Dermis lymphatic vessel endothelial cell (primary cell): ENCODE measurements at places on chromosomes 6 and 20. TPM values are rescaled to one million over a fixed set of nuclear protein-coding genes. Genes with fewer than 3 reads are reported as not detected.

The SLC22A23 gene
- total RNA-seq = 53.5 and 67.6 TPM in 2 replicates

The MYO6 gene
- total RNA-seq = 26.5 and 46.5 TPM in 2 replicates

The SPINT4 gene
- not detected in 2 replicates for total RNA-seq

The CNR1 gene
- under 0.01 TPM in 1 of 2 replicates, not detected in the other for total RNA-seq

The KHDC1L gene
- total RNA-seq = not detected in 2 replicates

The DIDO1 gene
- total RNA-seq = 28.1 and 31.2 TPM in 2 replicates

The RFX6 gene
- not detected in 2 replicates for total RNA-seq

The FYN gene
- 94.7 and 101 TPM in 2 replicates for total RNA-seq

The NCOA3 gene
- total RNA-seq = 35.8 and 41.6 TPM in 2 replicates

The KCNG1 gene
- total RNA-seq = 1.8 and 2.8 TPM in 2 replicates

The TREML2 gene
- not detected in 2 replicates for total RNA-seq

The TTLL9 gene
- total RNA-seq = 0.22 and 0.26 TPM in 2 replicates

The VIP gene
- 0.33 and 1.4 TPM in 2 replicates for total RNA-seq

The HDGFL1 gene
- not detected in 2 replicates for total RNA-seq

The C20orf204 gene
- 3.3 and 5.8 TPM in 2 replicates for total RNA-seq

The HCK gene
- under 0.01 TPM in 1 of 2 replicates, not detected in the other for total RNA-seq

The NR2E1 gene
- total RNA-seq = not detected in 2 replicates

The SYCP2 gene
- 3.1 TPM in 2 replicates for total RNA-seq

The BLOC1S5 gene
- 14.8 and 18.4 TPM in 2 replicates for total RNA-seq

The SLC32A1 gene
- total RNA-seq = not detected in 2 replicates
